Type B pancreatic cell (in vitro differentiated cells): ENCODE measurements at places on chromosomes 4 and X. TPM values are rescaled to one million over a fixed set of nuclear protein-coding genes. Genes with fewer than 3 reads are reported as not detected.

MAOA gene
- 17.1 and 18.9 TPM in 2 replicates for total RNA-seq

HCFC1 gene
- 81.2 and 98.0 TPM in 2 replicates for total RNA-seq

GRCh38 chr4:141046255-141046654 is 87.0 kb downstream of the RNF150 start:
- no peak overlapping the region for H3K27ac ChIP-seq
- DNase-seq = no peak
- peaks cover under 1% of the 10 kb centered on the region for H3K36me3 ChIP-seq
- no peaks in the 10 kb centered on the region for H3K27me3 ChIP-seq
- no peak overlapping the region for H3K4me3 ChIP-seq

F9 gene
- total RNA-seq = 0.24 and 0.36 TPM in 2 replicates

DNA sequence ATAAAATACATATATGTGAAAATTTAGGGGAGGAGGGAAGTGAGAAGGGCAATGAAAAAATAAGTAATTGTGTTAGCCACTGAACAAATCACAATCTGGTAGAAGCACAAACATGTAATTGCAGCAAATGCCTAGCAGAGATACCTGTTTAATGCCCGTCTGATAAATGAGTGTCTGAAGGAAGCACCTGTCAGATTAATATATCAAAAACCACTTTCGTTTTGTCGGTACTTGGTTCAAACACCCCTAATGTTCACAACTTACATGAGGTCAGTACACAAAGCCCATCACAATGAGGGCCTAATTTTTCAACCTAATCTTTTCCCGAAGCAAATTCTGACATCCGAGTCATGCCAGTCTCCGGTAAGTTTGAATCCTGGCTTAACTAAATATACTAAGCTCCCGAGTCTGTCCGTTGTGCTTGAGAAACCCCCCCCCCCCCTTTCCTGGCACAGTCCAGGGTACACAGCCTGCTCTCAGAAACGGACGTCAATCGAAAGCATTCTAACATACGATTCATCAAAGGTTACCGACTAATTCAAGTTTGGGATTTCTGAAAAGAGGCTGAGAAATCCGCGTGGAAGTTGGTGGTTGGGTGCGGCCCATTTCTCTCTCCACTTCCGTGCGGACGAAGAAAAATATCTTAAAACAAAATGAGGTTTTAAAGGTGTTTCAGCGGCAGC is 758 bp downstream of the SDAD1 start:
- peak overlapping the region; percentile 74 for H3K27ac ChIP-seq
- H3K4me1 ChIP-seq = peaks cover 18% of the 10 kb centered on the region
- peaks cover 16% of the 10 kb centered on the region for H3K36me3 ChIP-seq
- peak overlapping the region; percentile 92 for H3K4me3 ChIP-seq

DNA sequence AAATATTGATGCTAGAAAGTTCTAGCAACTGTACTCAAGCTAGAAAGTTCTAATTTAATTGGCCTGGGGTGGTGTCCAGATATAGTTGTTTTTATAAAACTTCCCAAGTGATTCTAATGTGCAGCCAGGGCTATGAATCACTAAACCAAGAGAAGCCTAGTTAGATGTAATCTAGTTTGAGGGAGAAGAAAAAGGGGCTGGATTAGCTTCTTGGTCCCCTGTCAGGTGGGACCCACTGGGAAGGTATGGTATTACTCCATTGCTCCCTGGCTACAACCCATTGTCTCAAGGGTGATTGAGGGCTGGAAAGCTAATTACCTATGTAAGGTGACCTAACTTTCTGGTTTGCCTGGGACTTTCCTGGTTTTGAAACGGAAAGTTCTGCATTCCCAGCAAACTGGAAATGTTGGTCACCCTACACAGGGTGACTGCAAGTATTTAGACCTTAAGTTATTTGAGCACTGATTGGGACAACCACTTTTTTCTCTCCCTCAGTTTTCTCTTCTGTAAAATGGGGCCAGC is 23.9 kb upstream of the MSN start:
- H3K27me3 ChIP-seq = no peaks in the 10 kb centered on the region
- H3K4me1 ChIP-seq = no peaks in the 10 kb centered on the region
- no peak for DNase-seq
- H3K27ac ChIP-seq = no peak overlapping the region

- no peak for DNase-seq
- H3K27me3 ChIP-seq = no peaks in the 10 kb centered on the region
- H3K4me3 ChIP-seq = no peak overlapping the region
- H3K27ac ChIP-seq = no peak overlapping the region
Observed at GRCh38 chr4:71132486-71132885, 139.0 kb downstream of the DCK start.
